ENCODE measurements at places on chromosomes 16 and 17.
A peak's percentile ranks its signal among the peaks of the same experiment; 100 is the strongest.

- peaks cover 7% of the 10 kb centered on the region for H3K27me3 ChIP-seq
- H3K4me3 ChIP-seq, result no peak overlapping the region
- DNase-seq, result no peak
- no peak overlapping the region for H3K27ac ChIP-seq
Observed at GRCh38 chr17:59436900-59437299, 105.4 kb downstream of the YPEL2 start.

DNA sequence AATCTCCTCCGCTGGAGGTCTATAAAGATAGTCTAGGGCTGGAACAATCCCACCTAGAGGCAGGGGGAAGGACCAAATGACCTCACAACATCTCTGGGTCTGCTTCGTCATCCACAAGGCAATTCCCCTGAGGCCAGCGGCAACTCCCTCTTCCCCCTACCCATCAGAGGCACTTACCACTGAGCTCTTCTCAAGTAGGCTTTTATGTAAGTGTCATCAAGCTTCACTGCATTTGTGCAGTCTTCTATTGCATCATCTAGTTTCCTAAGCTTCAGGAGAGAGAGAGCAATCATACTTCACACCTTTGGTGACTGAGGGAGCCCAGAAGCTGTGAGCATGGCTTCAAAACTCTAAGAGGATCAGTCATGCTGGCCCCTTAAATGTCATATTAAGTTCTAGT, 21.0 kb downstream of the CNP start:
- H3K36me3 ChIP-seq, result peaks cover 89% of the 10 kb centered on the region
- H3K4me3 ChIP-seq, result no peak overlapping the region
- peaks cover 15% of the 10 kb centered on the region for H3K4me1 ChIP-seq
- H3K27me3 ChIP-seq, result no peaks in the 10 kb centered on the region

DNA sequence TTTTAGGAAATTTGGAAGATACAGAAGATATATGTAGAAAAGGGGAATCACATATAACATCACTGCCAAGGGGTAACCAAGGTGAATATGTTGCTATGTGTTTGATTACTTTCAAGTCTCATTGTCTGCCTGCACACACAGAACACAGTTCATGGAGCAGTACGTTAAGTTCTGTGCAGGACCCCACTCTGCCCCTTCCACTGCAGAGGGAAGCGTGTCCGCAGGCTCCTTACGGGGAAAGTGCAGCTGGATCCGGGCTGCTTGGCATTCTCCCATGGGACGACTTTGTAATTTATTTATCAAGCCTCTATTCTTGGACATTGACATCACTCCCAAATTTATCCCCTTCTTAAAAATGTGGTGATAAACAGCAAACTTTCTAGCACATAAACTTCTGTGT, 226.8 kb downstream of the FOXL1 start:
- no peak overlapping the region for H3K27ac ChIP-seq
- H3K27me3 ChIP-seq, result peaks cover 21% of the 10 kb centered on the region
- H3K4me3 ChIP-seq, result no peak overlapping the region
- no peaks in the 10 kb centered on the region for H3K4me1 ChIP-seq

GRCh38 chr17:72240333-72240732, 119.5 kb downstream of the SOX9 start:
- H3K27me3 ChIP-seq, result no peaks in the 10 kb centered on the region
- no peak overlapping the region for H3K4me3 ChIP-seq
- DNase-seq, result no peak
- no peak overlapping the region for H3K27ac ChIP-seq
- H3K36me3 ChIP-seq, result no peaks in the 10 kb centered on the region
- H3K4me1 ChIP-seq, result no peaks in the 10 kb centered on the region

GRCh38 chr16:7344830-7345780, 12.5 kb downstream of the RBFOX1 start:
- no peaks in the 10 kb centered on the region for H3K27me3 ChIP-seq
- no peak overlapping the region for H3K4me3 ChIP-seq
- no peaks in the 10 kb centered on the region for H3K4me1 ChIP-seq
- DNase-seq, result no peak

DNA sequence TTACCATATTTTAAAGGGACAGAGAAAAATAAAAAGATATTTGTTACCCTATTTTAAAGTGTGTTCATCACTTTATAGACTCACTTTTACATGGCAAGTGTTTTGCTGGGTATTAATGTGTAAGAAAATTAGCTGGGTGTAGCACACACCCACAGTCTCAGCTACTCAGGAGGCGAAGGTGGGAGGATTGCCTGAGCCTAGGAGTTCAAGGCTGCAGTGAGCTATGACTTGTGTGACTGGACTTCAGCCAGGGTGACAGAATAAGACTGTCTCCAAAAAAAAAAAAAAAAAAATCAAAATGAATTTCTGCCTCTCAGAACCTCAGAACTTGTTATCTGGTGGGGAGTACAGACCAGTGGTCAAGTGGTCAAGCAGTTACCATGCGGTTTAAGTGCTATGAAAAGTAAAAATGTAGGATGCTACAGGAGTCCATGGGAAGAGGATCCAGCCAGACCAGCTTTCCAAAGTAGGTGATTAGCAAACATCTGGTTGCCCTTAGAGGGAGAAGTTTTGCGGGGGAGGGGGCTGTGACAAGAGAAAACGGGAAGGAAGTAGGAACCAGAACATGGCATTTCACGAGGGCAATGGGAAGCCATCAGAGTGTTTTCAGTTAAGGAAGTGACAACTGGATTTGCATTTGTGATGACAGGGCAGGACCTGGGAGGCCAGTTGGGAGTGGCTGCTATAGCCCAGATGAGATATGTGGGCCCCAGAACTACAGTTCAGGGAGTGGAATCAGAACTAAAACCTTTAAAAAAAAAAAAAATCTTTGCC, 13.9 kb downstream of the CNEP1R1 start:
- H3K27ac ChIP-seq, result no peak overlapping the region
- H3K4me3 ChIP-seq, result no peak overlapping the region
- H3K4me1 ChIP-seq, result no peaks in the 10 kb centered on the region
- peaks cover 15% of the 10 kb centered on the region for H3K27me3 ChIP-seq
- no peak for DNase-seq
- peaks cover 33% of the 10 kb centered on the region for H3K36me3 ChIP-seq

DNA sequence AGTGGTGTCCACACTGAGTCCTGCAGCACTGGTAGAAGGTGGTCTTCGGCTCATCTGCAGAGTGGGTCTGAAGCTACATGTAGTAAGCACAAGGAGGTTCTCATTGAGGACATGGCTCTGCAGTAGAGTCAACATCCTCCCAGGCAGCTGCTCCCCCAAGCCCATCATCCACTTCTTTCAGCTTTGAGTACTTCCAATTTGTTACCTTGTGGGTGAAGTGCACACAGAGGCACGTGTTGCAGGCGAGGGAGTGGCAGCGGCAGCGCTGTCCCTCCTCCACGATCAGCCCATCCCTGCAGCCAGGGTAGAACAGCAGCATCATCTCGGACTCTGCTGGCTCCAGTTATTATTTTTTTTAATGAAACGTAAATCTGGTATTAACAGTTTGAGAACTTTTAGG, 1.8 kb upstream of the SSTR2 start:
- no peak overlapping the region for H3K27ac ChIP-seq
- DNase-seq, result no peak
- peaks cover 21% of the 10 kb centered on the region for H3K4me1 ChIP-seq

- peaks cover 56% of the 10 kb centered on the region for H3K27me3 ChIP-seq
- H3K27ac ChIP-seq, result no peak overlapping the region
- H3K4me1 ChIP-seq, result no peaks in the 10 kb centered on the region
- H3K36me3 ChIP-seq, result no peaks in the 10 kb centered on the region
- H3K4me3 ChIP-seq, result no peak overlapping the region
- DNase-seq, result no peak
Observed at GRCh38 chr17:19756546-19756945, 8.4 kb upstream of the ALDH3A1 start.

DNA sequence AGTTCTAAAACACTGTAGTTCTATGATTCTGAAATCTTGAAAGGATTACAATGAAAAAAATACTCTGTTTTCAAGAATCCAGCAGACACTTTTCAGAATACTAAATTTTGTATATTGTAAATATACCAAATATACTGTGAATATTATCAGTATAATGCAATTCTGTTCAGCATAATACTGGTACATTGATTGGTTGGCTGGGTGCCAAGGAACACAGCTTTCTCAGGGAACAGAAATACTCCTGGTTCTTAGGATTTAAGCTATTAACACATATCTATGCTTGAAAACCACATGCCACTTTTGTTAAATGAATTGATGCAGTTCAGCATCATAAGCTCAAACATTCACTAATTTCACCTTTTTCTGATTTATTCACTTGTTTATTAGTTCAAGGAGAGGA, 2.5 kb upstream of the GINS3 start:
- H3K4me1 ChIP-seq, result peaks cover 9% of the 10 kb centered on the region
- peaks cover 2% of the 10 kb centered on the region for H3K27me3 ChIP-seq
- H3K4me3 ChIP-seq, result no peak overlapping the region
- DNase-seq, result no peak

DNA sequence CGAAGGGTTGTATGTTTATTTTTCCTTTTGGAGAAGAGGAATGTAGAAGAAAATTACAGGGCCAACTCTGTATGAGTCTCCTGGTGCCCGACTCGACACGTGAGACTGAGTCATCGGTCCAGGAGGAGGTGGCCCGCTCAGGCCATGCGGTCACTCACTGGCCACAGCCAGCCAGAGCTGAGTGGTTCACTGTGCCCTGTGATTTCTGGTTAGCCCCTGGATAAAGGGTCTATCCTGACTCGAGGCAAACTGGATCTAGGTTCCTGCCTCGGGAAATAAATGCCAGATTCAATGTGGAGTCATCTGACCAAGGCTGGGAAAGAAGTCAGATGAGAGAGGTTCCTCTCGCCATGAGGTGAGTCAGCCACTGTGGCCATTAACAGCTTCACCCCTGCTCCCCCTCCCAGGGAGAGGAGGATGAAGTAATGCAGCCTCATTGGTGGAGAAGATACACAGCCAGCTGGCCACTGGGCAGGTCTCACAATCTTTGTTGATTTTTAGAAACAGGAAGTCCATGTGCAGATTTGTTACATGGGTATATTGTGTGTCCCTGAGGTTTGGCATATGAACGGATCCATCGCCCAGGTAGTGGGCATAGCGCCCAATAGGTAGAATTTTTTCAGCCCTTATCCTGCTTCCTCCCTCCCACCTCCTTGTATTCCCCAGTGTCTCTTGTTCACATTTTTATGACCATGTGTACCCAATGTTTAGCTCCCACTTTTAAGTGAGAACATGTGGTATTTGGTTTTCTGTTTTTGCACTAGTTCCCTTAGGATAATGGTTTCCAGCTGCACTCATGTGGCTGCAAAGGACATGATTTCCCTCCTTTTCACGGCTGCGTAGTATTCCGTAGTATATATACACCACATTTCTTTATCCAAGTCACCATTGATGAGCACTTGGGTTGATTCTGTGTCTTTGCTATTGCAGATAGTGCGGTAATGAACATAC, 21.7 kb upstream of the USP36 start:
- H3K4me3 ChIP-seq, result no peak overlapping the region
- peaks cover 30% of the 10 kb centered on the region for H3K27me3 ChIP-seq
- H3K4me1 ChIP-seq, result peaks cover 4% of the 10 kb centered on the region
- no peaks in the 10 kb centered on the region for H3K36me3 ChIP-seq

DNA sequence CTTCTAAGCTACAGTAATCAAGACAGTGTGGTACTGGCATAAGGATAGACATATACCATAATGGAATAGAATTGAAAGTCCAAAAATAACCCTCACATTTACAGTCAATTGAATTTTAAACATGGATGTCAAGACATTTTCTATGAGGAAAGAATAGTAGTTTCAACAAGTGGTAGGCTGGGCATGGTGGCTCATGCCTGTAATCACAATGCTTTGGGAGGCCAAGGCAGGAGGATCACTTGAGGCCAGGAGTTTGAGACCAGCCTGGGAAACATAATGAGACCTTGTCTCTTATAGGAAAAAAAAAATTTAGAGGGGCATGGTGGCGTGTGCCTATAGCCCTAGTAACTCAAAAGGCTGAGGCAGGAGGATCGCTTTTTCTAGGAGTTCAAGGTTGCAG, 122.8 kb upstream of the TBX2 start:
- peak overlapping the region; percentile 29 for H3K27ac ChIP-seq
- DNase-seq, result no peak
- no peaks in the 10 kb centered on the region for H3K36me3 ChIP-seq
- H3K4me1 ChIP-seq, result peaks cover 4% of the 10 kb centered on the region

- H3K36me3 ChIP-seq, result peaks cover 14% of the 10 kb centered on the region
- peaks cover 27% of the 10 kb centered on the region for H3K4me1 ChIP-seq
- no peak for DNase-seq
- H3K27me3 ChIP-seq, result no peaks in the 10 kb centered on the region
- H3K27ac ChIP-seq, result no peak overlapping the region
Observed at GRCh38 chr17:80738020-80738808, 193.6 kb downstream of the RPTOR start.

DNA sequence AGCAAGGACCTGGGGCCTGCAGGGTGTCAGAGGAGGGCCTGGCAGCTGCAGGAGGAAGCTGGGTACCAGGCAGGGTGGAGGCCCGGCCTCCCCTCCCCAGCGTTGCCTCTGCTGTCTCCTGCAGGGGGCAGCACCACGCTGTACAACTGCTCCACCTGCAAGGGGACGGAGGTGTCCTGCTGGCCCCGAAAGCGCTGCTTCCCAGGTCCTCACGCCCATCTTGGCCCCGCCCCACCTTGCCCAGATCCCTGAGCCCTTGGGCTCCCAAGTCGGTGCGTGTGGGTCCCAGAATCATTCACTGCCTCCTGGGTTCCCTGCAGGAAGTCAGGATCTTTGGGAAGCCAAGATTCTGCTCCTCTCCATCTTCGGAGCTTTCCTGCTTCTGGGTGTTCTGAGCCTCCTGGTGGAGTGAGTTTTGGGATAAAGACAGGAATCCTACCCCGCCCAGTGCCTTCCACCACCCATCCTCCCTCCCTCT, 1.2 kb downstream of the TMEM95 start:
- peak overlapping the region; percentile 57 for H3K27ac ChIP-seq
- no peak overlapping the region for H3K4me3 ChIP-seq
- peak; percentile 79 for DNase-seq
- H3K36me3 ChIP-seq, result peaks cover 12% of the 10 kb centered on the region
- H3K27me3 ChIP-seq, result no peaks in the 10 kb centered on the region

DNA sequence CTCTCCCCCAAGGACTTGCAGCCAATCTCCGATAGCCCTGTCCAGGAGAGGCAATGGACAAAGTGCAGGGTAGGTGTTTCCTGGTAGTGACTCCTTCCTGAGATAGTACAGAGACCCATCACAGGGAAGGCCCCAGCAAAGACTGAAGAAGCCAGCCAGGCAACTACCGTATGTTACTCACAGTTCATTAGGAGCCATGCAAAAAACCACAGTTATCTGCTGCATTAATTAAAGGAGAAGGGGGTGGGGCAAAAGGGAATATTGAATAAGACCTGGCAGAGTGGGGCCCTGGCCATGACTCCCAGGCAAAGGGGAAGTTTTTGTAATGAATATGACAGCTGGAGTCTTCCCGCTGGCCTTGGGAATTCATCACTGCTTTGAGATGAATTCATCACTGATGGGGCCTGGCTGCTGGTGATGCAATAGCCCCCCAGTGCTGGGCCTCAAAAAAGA, 2.5 kb upstream of the SLC13A2 start:
- no peak overlapping the region for H3K4me3 ChIP-seq
- H3K27ac ChIP-seq, result no peak overlapping the region
- H3K27me3 ChIP-seq, result peaks cover 10% of the 10 kb centered on the region

DNA sequence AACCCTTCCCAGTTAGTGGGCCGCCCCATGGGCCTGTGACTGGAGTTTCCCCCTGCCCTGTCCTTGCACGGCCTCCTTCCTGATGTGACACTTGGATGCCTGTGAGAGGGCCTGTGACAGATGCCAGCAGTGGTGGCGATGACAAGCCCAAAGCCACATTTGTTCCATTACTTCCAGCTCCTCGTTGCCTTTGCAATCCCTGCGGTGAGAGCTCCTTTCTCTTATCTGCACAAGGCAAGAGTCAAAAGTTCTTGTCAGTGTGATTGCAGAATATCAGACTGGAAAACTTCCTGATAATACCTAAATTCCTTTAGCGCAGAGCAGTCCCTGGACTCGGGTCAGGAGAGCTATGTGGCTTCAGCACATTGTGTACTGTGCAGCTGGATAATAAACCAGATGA, 54.4 kb upstream of the ARHGAP44 start:
- H3K27ac ChIP-seq, result no peak overlapping the region
- H3K36me3 ChIP-seq, result no peaks in the 10 kb centered on the region
- no peak overlapping the region for H3K4me3 ChIP-seq
- no peak for DNase-seq
- H3K27me3 ChIP-seq, result no peaks in the 10 kb centered on the region
- no peaks in the 10 kb centered on the region for H3K4me1 ChIP-seq

All from effector memory CD8-positive, alpha-beta T cell (primary cell).